NCI-H2227 treated with DMSO at 0.1 percent for 48 hours (cell line): ENCODE measurements at places on chromosomes 2 and 18.

GRCh38 chr2:28661589-28662001 is 90.0 kb upstream of the PPP1CB start:
- no peak for DNase-seq

DNA sequence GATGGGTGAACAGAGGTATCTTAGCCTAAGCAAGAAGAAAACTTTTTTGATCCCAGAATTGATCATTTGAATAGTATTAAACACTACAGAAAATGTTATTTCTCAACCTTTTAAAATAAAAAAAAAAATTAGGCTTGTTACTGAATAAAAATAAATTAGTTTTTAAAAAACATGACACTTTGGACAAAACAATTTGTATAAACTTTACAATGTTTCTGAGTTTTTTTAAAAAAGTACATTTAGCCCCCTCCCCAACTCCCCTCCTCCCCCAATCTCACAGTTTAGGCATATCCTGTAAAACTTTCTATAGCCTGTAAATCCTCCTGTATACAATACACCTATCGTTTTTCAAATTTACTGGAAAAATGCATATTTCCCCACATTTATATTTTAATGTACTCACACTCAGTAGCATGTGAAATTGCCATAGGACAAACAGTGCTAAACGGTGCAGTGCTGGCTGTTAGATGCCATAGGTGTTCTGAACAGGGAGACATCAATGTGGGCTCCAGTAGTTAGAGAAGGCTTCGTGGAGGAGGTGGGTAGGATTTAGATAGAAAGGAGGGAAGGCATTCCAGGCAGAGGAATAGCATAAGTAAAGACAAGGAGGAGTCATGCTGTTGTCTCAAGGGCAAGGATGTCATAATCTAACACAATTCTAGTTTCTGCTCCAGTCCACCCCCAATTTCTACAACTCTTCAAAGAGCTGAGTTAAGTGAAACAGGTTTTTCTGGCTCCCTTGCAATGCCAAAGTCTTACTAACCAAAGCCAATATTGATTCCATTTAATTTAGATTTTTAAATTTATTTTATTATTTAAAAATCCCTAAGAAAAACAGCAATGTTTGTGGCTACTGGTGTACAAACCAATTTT is 50.9 kb downstream of the SP3 start:
- no peak for DNase-seq

GRCh38 chr18:23900994-23901393 is 113.6 kb upstream of the TTC39C start:
- no peak for DNase-seq

- peak; percentile 54 for DNase-seq
Observed at GRCh38 chr2:60463249-60463648, 90.2 kb downstream of the BCL11A start.

DNA sequence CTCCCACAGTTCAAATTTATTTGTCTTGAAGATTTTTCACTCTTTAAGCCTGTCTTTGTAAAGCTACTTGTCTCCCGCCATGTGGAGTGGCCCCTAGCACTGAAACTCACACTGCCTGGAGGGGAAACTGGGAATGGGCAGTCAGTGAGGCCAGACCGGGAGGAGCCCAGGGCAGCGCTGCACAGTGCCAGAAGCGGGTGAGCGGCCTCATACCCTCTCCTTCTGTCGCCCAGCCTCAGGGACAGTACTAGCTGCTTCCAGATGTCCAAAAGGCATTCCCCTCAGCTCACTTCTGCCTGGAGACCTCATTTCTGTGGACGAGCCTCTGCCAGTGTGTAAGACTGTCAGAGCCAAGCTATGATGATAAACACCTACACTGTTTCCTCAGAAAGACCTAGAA is 79.9 kb downstream of the SEPTIN10 start:
- DNase-seq, result no peak

DNA sequence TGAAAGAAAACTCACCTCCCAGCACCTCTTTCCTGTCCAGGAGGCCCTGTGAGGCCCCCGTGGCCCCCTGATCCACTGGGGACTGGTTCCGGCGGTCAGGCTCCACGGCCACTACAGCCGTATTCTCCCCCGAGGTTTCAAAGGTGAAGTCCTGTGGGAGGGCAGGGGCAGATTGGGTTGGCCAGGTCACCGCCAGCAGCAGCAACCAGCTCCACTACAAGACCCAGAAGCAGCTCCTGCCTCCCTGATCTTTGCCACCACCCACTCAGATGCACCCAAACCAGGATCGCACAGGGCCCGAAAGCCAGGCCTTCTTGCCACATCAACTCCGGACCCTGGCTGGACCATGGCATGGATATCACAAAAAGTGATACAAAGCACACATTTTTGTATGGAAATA is 21.9 kb downstream of the SDC1 start:
- no peak for DNase-seq

DNA sequence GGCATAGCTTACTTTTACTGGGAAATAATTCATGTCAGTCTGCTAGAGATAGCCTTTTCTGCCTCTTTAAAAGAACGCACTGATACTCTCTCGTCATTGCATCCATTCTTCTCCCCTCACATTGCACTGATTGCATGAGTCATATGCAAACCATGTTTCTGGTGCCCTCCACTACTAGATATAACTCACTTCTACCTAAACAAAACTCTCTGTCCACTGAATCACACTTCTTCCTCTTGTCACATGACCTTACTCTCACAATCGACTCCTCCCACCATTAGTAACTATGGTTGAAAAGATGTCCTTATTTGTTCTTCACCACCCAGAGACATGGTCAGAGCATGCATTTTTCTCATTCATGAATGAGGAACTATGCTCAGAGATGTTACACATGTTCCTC is 158.0 kb downstream of the CSRNP3 start:
- no peak for DNase-seq

DNA sequence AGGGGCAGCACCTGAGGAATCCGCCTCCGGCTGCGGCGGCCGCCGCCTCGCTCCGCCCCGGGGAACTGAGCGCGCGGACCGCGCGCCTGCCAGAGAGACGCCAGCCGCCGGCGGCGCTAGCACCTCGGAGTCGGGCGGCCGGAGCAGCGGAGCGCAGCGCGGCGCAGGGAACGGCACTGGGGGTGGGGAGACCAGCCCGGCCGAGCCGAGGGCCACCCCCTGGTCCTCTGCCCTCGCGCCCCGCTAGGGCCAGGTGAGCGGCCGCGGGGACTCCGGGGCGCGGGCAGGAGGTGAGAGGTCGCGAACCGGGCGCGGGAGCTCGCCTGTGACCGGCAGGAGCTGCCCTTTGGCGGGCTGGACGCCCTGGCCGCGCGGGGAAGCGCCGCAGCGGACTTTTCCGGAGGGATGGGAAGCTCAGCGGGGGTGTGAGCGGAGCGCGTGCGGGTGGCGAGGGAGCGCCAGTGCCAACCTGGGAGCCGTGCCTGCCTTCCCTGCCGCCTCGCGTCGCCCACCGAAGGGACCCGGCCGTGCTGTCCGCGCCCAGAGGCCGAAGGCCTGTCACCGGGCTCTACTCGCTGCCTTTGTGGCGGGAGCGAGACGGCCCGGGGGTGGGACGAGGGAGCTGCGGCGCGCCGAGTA is at the start of gene GREB1L:
TSS of gene GREB1L (plus strand) at position 92 of the 639 bp plus-strand sequence. CDS start 141,287 bp downstream, outside the sequence.
- DNase-seq, result peak; percentile 2

GRCh38 chr2:102051692-102052277 is 60.0 kb downstream of the IL1R2 start:
- no peak for DNase-seq

DNA sequence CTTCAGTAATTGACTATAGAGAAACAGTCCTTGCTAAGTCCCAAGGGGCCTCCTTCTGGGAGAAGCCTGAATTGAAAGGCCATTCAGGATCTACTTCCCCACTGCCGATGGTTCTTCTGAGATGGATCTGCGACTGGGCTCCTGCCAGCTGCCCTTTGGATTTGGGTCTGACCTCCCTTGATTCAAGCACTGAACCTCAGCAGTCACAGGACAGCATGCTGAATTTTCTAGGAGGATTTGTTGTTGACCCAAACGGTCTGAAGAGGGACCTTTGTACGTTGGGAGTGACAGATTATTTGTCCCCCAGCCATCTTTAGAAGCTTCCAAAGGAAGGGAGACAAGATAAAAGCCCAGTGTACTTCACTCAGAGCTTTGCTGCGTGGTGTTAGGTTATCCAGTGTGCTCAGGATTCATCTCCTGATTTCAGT is 67.1 kb downstream of the NXPH2 start:
- no peak for DNase-seq

- peak; percentile 69 for DNase-seq
Observed at GRCh38 chr2:44543773-44544725, 182.3 kb downstream of the CAMKMT start.

- DNase-seq, result no peak
Observed at GRCh38 chr2:7497178-7497577, 580.0 kb downstream of the RNF144A start.

GRCh38 chr2:156586621-156587020 is 150.4 kb downstream of the GPD2 start:
- no peak for DNase-seq

- peak; percentile 33 for DNase-seq
Observed at GRCh38 chr2:110770404-110770958, 38.1 kb downstream of the ACOXL start.

- no peak for DNase-seq
Observed at GRCh38 chr2:96546321-96546720, 9.8 kb downstream of the ARID5A start.

GRCh38 chr18:26421503-26421902 is 126.8 kb downstream of the KCTD1 start:
- DNase-seq, result no peak

- no peak for DNase-seq
Observed at GRCh38 chr18:64116571-64117175, 32.2 kb downstream of the LINC00305 start.

- DNase-seq, result peak; percentile 20
Observed at GRCh38 chr2:42809131-42809818, 16.9 kb upstream of the HAAO start.

DNA sequence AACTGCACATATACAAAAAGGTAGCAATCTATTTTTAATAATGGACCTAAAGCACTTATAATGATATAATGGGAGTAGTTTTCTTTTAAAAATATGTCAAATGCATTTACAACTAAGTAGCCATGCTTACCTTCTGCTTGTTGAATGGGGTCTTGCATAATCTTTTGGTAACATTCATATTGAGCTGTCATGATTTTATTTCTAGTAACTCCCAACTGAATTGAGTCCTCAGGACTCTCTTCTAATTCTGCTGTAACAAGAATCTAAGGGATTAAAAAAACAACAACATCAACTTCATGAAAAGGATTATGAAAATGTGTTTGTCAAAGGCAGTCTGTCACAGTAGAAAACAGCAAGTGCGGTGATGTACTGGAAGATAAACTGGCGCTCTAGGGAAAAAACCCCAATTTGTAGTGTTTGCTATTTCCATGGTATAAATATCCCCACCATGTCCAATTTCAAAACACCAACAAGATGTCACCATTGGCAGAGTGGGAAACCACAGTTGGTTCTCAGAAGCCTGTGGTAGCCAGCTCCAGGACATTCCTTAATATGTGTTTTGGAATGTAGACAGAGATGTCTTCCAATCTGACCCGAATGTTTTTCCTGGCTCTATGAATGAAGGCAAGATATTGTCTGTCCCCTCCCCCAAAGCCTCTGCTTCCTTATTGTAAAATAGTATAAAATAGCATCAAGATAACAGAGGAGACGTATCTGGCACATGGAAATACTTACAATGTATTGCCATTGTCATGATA is 64.8 kb downstream of the CALCRL start:
- no peak for DNase-seq

GRCh38 chr2:207546822-207547221 is 17.1 kb downstream of the CREB1 start:
- DNase-seq, result no peak

- DNase-seq, result peak; percentile 44
Observed at GRCh38 chr2:102735416-102736109, 26.3 kb upstream of the TMEM182 start.

- DNase-seq, result peak; percentile 64
Observed at GRCh38 chr18:35005963-35006577, 35.1 kb upstream of the MAPRE2 start.

GRCh38 chr2:6993229-6993640 is 76.0 kb downstream of the RNF144A start:
- DNase-seq, result no peak

GRCh38 chr2:34652636-34653035 is 1053.5 kb upstream of the FAM98A start:
- no peak for DNase-seq

GRCh38 chr2:19609266-19609665 is 250.8 kb upstream of the OSR1 start:
- no peak for DNase-seq

DNA sequence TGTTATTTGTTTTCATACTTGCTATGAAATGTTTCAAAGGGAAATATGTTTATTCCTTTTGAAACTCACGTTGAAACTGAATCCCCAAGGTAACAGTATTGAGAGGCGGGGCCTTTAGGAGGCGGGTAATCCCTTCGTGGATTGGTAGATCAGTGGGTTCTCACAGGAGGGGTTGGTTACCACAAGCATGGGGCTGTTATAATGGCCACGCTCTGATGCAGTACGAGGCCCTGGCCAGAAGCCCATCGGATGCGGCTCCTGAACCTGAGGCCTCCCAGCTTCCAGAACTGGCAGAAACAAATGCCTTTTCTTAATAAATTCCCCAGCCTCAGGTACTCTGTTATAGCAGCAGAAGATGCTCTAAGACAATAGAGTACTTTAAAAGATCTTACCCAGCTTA is 135.7 kb downstream of the ASB1 start:
- DNase-seq, result no peak

DNA sequence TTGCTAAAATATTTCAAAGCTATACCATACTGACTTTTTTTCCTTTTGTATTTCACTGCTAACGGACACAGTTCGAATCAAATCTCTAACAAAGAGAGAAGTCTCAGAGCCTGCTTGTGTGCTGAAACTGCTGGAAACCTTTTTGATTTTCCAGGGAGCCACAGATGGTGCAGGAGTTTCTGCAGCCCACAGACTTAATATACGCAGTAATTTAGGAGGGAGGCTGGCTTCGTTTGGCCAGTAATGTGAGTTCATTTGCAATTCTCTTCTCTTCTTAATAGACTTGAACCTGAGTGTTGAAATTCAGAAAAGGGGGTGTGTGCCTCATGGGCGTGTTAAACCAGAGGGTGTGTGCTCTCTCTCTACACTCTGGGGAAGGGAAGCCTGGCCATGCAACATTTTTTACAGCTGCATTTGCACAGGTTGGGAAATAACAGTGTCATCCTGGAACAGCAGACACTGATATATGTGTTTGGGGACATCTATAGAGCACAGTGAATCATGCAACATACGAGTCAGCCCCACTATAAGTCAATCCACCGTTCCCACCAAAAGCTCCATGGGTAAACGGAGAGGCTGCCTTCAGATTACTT is 333.0 kb downstream of the CLIP4 start:
- no peak for DNase-seq

DNA sequence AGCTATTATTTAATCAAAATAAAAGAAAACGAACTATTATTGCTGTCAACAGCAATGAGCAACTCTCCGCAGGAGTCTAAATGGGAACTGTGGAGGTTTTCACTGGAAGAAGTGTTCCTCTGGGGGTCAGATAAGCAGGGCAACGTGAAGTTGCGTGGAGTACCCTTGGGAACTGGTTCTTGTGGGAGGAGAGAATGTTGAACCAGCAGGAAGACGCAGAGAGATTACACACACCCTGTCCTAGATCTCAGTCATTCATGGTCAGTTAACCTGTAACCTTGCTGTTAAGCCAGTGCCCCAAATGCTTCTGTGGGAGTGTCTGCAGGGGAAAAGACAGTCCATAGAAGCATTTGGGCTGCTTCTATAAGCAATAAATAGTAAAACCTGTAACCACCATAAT is 20.4 kb upstream of the CABLES1 start:
- DNase-seq, result no peak
